Activated naive CD4-positive, alpha-beta T cell treated with Interleukin-2 at 50 U/mL for 16 hours (primary cell): ENCODE measurements at places on chromosomes 6 and 20.

GRCh38 chr6:125746019-125746414 lies 3.4 kb upstream of the HEY2 start:
- no peak for DNase-seq

GRCh38 chr6:113888956-113889630 lies 31.9 kb downstream of the MARCKS start:
- no peak for DNase-seq

- DNase-seq = no peak
These were observed 143.2 kb upstream of the ZNF217 start for GRCh38 chr20:53736757-53737395.

GRCh38 chr20:32285621-32286371 lies 8.3 kb downstream of the KIF3B start:
- peak; percentile 41 for DNase-seq

GRCh38 chr6:170096803-170097504 lies 193.9 kb downstream of the DLL1 start:
- no peak for DNase-seq

DNA sequence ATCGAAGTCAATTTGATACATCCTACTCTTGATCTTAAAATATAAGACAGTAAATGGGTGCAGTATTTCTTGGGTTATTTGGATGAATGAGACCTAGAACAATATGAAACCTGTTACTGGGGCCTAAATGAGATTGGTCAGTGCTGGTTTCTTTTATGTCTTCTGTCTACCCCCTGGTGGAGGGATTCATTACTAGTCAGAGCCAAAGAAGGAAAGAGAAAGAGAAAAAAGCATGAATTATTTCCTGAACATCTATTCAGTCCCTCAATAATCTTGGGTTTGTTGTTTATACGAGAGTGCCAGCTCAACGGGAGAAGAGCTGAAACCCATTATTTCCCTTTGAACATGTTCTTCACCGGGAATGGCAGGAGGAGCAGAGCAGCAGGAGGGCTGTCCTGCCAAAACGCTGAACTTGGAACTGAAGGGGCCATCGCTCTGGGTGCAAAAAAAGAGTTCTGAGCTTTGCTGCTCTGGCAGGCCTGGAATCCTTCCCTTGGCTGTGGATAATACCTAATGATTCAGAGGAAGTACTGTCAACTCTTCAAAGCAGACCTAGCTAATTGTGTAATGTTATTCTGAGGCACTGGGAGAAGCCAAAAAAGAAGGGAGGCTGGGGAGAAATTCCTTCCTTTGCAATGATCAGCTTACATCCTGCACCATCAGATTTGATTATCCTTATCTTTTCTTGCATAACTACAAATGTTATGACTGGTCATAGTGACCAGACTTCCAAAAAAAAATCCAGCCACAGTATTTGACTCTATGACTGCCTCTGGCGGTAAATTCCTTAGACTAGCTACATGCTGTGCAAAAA lies 72.0 kb downstream of the BLOC1S5 start:
- DNase-seq = no peak

DNA sequence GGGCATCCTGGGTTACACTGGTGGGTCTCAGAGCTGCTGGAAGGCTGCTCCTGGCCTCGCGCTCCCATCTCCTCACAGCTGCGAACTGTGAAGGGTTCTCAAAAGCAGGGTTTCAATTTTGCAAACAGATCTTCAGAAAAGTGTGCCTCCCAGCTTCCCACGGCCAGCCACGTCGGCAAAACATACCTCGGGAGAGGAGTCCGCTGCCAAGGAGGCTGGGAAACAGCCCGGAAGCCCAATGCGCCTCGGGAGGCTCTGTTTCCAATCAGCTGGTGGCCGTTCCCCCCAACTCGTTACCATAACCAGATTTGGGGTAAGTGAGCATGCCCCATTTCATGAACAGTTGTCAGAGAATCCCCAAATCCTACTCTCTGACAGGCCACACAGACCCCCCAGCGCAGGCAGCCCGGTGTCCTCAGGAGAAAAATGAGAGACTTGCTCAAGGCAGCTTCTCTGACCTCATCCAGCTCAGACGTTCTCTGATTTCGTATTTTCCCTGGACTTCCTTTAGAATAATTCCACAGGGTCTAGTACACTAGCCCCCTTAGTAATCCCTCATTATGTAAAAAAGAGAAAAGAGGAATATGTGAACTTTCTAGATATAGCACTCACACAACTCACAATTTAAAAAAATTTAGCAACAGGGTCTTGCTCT lies 98.4 kb downstream of the SNX5 start:
- DNase-seq = no peak

DNA sequence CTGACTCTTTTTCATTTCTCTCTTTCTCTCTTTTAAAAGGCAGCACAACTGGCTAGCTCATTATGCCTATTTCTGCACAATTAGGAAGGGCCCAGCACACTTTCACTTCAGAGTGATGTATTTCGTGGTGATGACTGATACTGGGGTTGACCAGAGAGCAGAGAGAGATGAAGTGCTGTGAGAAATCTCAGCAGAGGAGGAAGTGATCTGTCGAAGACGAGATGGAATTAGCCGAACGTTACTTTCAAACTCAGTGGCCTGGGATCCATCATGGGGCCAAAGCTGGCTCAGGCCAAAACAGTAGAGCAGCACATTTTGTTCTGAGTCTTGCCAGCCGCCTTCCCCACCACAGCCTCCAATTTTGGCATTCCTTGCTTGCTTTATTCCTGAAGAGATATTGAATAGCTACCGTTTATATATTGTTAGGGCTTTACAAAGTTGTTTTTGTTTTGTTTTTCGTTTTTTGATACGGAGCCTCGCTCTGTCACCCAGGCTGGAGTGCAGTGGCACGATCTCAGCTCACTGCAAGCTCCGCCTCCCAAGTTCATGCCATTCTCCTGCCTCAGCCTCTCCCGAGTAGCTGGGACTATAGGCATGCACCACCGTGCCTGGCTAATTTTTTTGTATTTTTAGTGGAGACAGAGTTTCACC lies 213.2 kb upstream of the ECI2 start:
- DNase-seq = no peak

- no peak for DNase-seq
These were observed 227.3 kb downstream of the PREX1 start for GRCh38 chr20:48600470-48600945.

DNA sequence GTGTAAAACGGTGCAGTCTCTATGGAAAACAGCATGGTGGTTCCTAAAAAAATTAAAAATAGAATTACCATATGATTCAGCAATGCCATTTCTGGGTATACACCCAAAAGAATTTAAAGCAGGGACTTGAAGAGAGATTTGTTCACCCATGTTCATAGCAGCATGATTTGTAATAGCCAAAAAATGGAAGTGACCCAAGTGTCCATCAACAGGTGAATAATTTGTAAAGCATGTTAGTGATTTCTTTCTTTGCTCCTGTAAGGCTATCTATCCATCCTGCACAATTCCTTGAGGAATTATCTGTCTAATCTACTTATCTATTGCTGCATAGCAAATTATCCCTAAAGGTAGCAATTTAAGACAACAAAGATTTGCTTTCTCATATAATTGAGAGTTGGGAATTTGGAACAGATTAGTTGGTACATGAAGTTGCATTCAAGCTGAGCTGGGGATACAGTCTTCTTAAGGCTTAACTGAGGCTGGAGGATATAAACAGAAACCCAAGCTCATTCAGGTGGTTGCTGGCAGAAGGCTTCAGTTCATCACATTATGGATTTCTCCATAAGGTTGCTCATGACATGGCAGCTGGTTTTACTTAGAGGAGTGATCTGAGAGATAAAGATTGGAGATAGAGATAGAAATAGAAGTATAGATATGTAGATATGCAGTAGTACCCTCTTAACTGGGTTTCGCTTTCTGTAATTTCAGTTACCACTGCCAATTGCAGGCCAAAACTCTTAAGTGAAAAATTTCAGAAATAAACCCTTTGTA lies 62.0 kb downstream of the IL22RA2 start:
- DNase-seq = no peak

GRCh38 chr20:24597051-24597450 lies 127.6 kb downstream of the SYNDIG1 start:
- DNase-seq = no peak

DNA sequence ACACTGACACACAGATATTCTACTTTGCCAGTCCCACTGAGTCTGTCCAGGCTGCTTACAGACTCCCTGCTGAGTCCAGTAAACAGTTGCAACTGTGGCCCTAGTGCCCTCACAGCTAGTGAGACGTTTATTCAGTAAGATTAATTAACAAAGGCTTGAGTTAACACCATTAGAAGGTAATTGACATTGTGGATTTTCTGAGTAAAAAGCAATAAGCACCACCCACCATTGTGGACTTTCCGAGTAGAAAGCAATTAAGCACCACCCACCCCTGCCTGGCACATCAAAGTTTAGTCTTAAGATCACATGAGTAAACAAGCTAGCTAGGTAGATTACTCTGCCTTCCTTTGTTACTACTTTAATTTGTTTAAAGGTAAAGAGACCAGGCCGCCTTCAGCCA lies 408.6 kb upstream of the IMPG1 start:
- no peak for DNase-seq

- DNase-seq = no peak
These were observed 7.3 kb downstream of the PTGIS start for GRCh38 chr20:49560646-49561045.

DNA sequence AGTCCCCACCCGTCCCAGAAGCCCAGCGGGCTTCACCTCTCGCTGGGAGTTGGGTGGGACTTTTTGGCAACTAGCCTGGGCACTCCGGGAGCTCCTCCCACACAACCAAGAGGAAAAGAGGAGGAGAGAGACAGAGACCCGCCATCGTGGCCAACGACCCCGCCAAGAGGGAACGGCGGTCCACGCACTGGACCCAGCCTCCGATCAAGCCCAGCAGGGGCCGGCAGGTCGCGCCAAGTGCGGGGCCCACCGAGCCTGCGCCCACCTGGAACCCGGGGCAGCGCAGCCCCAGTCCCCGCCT lies 3.0 kb upstream of the TMEM14C start:
- DNase-seq = no peak

DNA sequence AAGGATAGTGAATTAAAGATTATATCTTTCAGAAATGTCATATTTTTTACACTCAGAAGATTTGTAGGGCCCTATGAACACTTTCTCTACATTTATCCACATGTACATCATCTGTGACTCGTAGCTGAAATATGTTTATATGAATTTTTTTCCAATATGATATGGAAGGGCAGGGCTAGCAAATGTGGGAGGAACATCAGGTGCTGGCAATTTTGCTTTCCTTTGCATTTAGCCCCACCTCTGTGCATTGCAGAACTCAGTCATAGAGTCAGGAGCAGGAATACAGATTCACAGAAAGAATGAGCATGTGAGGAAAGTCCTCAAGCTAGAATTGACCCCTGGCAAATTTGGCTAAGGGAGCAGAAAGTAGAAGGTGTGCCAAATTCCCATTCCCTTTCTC lies 129.9 kb downstream of the CRYBG1 start:
- no peak for DNase-seq

GRCh38 chr6:21508753-21509152 lies 84.8 kb upstream of the SOX4 start:
- no peak for DNase-seq

GRCh38 chr6:80158478-80158989 lies 52.1 kb downstream of the BCKDHB start:
- no peak for DNase-seq

- no peak for DNase-seq
These were observed 130.1 kb downstream of the RNASET2 start for GRCh38 chr6:166826264-166826663.

GRCh38 chr20:58000861-58001260 lies 227.6 kb downstream of the ANKRD60 start:
- DNase-seq = no peak

- DNase-seq = no peak
These were observed 53.8 kb downstream of the FOXC1 start for GRCh38 chr6:1663511-1663910.

DNA sequence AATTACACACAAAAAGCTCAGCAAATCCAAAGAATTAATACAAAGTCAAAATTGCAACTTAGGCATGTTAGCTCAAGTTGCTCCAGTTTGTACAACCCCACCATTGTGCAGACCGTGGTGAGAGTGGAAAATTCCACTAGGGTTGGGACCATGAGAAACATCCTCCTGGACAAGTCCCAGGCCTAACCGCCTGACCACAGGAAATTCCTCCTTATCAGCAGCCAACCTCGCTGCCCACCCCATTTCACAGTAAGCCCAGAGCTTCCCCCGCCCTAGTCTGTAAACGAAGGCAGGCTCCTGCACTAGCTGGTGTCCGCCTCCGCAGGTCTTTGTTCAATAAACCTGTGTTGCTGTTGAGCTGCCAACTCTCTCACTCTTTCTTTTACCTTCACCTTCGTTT lies 1023.3 kb downstream of the EYS start:
- DNase-seq = no peak

DNA sequence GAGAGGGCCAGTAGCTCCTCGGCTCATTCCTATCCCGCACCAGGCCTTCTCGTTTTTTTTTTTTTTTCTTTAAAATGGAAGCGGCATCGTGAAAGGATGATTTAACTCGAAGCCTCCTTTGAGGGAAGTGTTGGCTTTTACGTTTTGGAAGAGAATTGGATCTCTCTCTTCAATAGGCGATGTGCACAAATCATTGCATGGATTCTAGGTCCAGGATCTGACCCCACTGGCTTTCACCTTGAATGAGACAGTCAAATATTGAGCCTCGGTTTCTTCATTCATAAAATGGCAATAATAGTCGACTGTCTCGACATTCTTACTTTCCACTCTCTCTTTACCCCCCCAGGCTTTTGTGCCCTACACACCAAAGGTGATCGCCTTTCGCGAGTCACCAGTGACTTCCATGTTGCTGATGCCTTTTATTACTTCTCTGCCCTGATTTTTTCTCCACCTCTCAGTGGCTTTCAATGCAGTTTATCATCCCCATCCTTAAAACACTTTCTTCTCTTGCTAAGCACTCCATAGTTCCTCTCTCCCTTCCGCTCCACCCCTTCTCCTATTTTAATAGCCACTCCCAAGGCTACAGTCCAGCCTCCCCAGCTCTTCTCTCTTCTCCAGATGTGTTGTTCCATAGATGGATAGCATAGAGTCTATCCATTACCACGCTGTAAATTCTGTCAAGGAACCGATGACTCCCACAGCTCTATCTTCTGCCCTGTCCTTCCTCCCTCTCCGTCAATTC lies 473 bp upstream of the DTNBP1 start:
- no peak for DNase-seq

GRCh38 chr6:149217466-149217888 lies 100.0 kb upstream of the TAB2 start:
- no peak for DNase-seq

GRCh38 chr6:142387997-142388815 lies 86.4 kb downstream of the ADGRG6 start:
- DNase-seq = no peak

DNA sequence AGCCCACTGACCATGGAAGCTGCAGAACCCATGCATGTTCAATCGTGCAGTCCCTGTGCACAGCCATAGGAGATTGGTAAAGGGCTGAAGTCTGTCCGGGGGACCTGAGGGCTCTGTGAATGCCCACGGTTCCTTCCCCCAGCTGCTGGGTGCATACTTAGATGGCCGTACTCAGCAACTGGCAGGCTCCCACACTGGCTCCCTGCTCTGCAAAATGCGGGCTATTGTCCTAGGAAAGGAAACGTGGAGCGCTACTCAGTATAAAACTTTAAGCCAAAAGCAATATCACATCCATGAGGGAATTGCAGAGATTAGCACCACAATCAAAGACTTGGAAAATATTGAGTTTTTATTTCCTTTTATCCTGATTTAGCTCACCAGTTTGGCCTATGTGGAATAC lies 202.0 kb downstream of the WDR27 start:
- DNase-seq = no peak

GRCh38 chr6:72218125-72218524 lies 331.8 kb downstream of the RIMS1 start:
- no peak for DNase-seq

GRCh38 chr6:159874435-159874834 lies 16.4 kb upstream of the MAS1 start:
- DNase-seq = no peak

- DNase-seq = peak; percentile 55
These were observed 336 bp upstream of the LY6G5C start for GRCh38 chr6:31681135-31681671.

- DNase-seq = no peak
These were observed 49.8 kb downstream of the MYB start for GRCh38 chr6:135230711-135231468.
